GM20000 (cell line): ENCODE measurements at places on chromosomes 4 and X.
A peak's percentile ranks its signal among the peaks of the same experiment; 100 is the strongest.

GRCh38 chr4:101806914-101807313 lies 16.4 kb downstream of the BANK1 start:
- DNase-seq: peak; percentile 48

DNA sequence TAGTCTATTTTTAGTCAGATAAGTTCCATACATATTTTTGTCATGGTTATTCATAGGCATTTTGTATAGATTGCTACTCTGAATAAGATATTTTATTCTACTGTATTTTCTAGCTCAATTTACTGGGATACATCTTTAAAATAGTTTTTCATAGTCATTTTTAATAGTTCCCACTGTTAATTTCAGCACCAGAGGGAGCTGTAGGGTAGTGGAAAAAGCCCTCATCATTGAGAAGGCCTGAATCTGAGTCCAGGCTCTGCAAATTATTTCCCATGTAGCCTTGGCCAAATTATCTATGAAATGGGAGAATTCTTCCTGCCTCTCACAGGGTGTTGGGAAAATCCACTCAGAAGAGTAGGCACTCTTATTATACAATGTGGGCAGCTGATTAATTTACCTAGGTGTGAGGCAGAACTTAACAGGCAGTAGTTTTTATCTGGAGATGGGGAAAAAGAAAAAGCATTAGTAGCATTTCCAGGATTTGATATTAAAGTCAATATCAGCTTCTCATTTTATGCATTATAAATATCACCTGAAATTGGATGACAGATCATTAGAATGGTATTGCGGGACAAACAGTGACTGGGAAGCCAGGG lies 102.9 kb upstream of the PAQR3 start:
- DNase-seq: peak; percentile 31

DNA sequence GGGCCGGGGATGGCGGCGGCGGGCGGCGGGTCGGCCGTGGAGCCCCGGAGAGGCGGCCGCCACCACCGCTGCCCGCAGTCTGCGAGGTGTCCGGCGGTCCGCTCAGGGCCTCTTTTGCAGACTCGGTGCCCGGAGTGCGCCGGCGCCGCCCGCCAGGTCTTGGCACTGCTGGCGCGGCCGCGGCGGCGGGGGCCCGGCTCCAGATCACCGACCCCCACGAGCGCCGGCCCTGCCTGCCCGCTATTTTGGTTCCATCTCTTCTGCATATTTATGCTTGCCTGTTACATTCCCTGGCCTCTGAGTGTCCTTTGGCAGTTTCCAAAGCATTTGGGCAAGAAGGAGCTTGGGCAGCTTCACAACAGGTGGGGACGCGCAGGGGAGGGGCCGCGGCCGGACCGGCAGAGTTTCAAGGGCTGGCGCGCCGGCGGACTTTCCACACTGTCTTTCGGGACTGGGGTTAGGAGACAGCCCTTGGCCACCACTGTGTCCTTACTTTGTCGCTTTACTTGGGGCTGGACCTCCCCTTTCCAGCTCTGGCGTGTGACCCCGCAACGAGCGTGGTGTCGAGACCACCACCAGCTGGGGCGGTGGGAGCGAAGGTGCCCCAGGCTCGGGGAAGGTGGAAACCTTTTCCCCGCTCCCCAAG lies 668 bp upstream of the TAPT1 start:
- peak; percentile 57 for DNase-seq

GRCh38 chrX:120380699-120381098 lies 18.8 kb downstream of the ATP1B4 start:
- DNase-seq: peak; percentile 5

GRCh38 chrX:13535376-13536165 lies 33.8 kb upstream of the EGFL6 start:
- no peak for DNase-seq

- no peak for DNase-seq
Measured at GRCh38 chr4:172412851-172413580, 599.8 kb downstream of the GALNTL6 start.

DNA sequence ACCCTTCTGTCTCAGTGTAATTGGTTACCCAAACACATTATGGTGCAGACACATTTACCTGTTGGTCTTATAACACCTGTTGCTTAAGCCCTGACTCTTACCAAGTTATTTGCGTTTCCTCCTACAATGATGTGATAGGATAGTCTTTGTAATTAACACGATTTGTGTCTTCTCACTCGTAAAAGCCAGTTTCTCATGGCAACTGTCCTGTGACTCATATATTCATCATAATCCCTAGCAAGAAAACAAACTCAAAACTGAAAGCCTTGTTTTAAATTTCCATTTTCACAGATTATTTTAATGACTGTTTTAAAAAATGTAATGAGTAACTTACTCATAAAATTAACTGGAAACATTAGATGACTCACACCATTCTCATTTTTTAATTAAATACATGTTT lies 495.2 kb downstream of the NLGN4X start:
- DNase-seq: no peak

DNA sequence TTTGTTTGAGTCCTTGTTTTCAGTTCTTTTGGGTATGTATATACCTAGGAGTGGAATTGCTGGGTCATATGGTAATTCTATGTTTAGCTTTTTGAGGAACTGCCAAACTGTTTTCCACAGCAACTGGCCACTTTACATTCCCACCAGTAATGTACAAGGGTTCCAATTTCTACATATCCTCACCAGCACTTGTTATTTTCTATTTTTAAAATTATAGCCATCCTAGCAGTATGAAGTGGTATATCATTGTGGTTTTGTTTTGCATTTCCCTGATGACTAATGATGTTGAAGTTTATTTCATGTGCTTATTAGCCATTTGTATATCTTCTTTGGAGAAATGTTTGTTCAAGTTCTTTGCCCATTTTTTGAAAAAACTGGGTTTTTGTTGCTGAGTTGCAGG lies 39.6 kb downstream of the TMEM164 start:
- DNase-seq: no peak

GRCh38 chr4:71113294-71113693 lies 119.8 kb downstream of the DCK start:
- DNase-seq: no peak

DNA sequence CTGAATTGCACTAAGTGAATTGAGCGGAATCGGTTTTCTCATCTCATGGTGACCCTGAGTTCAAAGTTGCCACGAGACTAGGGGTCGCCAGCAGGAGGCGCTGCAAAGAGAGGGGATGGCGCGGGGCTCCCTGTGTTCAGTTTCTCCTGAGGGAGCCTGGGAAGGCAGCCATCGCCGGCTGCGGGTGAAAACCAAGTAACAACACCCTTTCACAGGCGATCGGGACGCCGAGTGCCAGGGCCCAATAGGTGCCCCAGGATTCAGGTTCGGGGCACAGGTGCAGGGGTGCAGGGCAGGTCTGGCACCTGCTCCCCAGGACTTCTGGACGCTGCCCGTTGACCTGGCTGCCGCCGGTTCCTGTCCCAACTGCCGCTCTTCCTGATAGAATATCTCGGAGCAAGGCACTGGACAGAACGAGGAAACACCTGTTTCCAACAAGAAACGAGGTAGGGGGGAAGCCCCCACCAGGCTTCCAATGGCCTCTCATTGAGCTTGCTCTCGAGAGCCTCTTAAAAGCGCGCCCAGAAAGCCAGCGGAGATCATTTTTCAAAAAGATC lies 1.1 kb upstream of the FGF16 start:
- peak; percentile 20 for DNase-seq

GRCh38 chr4:14596904-14597303 lies 405.4 kb upstream of the CPEB2 start:
- DNase-seq: no peak
